ENCODE measurements at places on chromosomes 5 and 9. TPM values are rescaled to one million over a fixed set of nuclear protein-coding genes. Genes with fewer than 3 reads are reported as not detected.

DNA sequence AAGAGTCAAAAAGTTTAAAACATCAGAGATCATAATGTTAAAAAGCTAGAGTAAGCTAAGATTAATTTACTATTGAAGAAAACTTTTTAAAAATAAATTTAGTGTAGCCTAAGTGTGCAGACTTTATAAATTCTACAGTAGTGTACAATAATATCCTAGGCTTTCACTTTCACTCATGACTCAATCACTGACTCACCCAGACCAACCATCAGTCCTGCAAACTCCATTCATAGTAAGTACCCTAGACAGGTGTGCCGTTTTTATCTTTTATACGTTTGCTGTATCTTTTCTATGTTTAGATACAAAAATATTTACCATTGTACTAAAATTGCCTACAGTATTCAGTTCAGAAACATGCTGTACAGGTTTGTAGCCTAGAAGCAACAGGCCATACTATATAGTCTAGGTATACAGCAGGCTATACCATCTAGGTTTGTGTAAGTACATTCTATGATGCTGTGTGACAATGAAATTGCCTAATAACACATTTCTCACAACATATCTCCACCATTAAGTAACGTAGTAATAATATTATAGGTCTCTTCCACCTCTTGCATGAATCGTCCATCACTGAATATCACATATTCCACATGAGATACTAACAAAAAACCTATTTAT is 59.2 kb downstream of the MEGF9 start:
- DNase-seq = peak; percentile 42

DNA sequence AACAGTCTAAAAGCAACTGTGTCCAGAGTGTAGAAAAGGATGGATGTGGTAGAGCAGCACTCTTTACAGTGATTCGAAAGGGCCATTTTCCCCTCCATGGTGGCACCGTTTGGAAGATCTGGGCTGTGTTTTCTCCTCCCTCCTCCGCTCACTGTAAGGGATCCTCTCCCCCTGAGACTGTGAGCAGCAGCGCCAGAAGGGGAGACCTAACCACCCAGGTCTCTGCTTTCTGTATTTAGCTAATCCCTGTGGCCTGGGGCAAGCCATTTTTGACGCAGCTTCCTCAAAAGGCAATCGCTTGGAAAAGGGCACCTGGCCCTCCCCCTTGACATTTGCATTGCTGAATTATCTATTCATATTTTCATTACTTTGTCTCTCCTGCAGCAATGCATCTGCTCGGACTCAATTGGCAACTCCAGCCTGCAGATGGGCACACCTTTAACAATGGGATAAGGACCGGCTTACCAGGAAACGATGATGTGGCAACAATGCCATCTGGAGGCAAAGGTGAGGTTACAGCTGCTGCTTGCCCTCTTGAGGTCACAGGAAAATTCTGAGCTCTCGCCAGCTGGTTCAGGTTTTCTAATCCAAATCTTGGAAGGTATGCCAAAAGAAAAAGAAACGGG is 244.3 kb upstream of the WWC1 start:
- DNase-seq = no peak

DNA sequence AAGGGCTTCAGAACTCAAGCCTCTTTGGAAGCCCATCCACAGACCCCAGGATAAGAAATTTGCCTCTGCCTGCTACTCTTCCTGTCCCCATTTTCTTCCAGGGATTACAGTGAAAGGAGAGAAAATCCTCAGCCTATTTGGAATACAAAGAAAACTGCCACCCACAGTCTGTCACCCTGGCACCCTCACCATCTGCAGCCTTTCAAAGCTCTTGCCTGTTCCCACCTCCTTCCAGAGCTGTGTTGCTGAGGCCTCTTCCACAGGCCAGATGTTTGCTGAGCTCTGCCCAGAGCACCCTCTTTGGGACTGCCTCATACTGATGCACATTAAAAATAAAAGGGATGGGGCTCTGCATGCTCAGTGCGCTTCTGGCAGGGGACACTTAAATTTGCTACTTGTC is 35.9 kb upstream of the TAF1L start:
- DNase-seq = no peak

GRCh38 chr9:120914953-120915352 is 11.6 kb downstream of the TRAF1 start:
- no peak for DNase-seq

- DNase-seq = no peak
These were observed 67.1 kb downstream of the COL5A1 start for GRCh38 chr9:134708672-134709038.

DNA sequence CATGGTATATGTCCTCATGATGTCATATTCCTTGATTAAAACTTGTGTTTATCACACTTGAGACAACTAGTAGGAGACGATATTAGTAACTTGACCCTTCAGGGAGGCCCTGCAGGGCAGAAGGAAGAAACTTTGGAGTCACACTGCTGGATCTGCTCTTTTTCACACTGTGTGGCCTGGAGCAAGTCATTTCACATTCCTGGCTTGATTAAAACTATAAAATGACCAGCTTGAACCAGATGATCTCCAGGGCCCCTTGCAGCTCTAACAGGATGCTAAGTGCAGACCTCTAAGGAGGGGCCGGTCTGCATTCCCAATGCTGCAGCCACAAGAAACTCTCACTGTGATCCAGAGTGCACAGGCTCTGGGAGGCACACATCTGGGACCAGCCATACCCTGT is 146.4 kb upstream of the ZNF366 start:
- no peak for DNase-seq

DNA sequence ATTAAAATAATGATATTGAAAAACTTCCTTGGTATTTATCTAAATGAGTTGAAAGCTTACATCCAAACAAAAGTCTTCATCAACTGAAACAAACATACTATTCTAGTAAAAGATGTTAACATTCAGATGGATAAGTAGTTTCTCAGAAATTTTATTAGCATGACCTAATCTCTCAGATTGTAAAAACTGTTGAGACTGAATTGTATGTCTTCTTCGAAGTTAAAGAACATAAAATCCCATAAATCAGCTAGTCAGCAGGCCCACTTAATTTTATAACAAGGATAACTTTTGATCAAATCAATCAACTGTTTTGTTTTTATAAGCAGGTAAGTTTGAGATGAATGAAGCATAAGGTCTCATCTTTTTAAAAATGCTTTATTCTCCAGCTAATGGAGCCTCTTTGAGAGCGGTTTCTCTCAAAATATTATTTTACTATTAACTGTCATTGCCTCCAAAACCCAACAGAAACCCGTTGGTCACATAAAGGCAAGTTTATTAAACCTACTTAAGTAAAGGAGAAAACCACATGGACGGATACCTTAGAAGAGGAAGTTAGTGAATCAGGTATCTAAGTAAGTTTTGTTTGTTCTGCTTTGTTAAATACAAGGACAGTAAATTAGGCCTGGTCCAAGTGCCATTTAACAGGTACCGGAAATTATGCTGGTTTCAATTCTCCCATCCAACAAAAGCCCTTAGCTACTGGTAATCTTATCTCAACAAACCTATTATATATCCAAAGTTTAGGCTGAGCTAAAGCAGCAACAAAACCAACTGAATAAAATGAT is 457.0 kb downstream of the PDE4D start:
- DNase-seq = no peak

DNA sequence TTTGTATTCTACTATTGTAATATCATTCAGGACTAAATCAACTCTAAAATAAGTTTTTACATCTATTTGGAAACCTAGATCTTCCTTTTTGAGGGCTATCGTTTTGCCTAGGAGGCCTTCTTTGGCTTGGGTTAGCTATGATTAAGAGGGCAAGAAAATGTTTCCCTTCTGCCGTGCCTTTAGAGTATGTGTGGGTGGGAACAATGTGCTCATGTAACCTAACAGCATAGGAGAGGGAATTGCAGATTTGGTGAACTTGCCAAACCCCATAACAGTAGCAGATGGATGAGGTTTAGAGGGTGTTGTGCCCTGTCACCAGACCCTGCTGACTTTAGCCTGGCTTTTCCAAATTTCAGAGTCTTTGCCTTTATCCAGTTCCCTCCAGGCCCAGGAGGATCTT is 339.0 kb downstream of the ADGRV1 start:
- no peak for DNase-seq

DNA sequence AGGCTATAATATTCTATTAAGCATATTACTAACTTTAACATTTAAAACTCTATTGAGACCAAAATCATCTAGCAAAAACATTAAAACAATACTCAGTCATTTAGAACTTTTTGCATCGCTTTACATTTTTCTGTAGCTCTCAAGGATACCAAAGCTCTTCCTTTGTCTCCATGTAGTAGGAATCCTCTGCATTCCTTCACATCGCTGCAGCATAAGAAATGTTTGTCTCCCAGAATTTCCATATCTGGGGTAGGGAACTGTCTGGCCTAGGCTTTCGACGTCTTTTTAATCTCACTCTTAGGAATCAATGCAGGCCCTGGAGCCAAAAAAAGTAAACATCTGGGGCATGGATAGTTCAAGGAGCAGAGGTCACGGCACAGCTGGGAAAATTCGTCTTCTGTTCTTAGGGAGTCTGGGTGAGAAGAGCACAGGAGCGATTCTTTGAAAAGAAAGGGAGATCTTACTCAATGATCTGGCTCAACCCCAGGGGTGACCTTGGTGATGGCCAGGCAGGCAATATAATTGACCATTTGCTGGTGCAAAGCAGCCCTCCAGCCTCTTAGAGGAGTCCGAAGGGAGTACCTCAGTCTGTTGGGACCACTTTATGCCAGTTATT is 23.2 kb upstream of the RAI14 start:
- no peak for DNase-seq

GRCh38 chr9:105150991-105151685 is 93.3 kb upstream of the SLC44A1 start:
- DNase-seq = no peak

DNA sequence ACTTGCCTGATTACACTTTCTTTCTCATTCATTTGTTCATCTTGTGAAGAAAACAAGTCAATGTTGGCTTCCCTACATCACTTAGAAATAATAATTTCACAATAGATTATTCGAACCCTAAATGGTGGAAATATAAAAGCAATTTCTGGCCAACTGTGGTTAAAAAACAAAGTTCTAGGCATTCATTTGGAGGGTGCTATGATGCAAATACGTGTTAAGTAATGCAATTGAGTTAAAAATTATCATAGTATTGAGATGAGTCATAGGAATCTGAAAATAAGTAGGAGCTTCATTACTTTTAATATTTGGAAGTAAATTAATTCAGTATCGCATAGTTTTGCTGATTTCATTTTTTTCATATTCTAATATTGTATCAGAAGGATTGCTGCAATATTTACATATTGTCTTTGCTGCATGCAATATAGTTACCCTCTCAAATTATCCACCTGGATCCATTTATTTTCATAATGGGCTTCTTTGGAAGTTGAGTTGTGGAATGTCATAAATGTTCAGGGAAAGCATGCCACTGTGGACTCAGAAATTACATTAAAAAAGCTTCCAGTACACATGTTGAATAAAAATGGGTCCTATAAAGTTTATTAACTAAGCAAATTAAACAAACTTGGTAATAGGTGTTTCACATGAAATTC is 647.7 kb upstream of the WWC1 start:
- no peak for DNase-seq

FOXD4L5 gene
- total RNA-seq = not detected

CCNO gene
- not detected for total RNA-seq

IL3 gene
- not detected for total RNA-seq

SLC6A19 gene
- not detected for total RNA-seq

MCTP1 gene
- total RNA-seq = 255 TPM

CORO2A gene
- total RNA-seq = 1.7 TPM
